SW 1271 (cell line): ENCODE measurements at places on chromosomes 1 and 21.

- DNase-seq: no peak
These were observed 122.2 kb upstream of the TMEM51 start for GRCh38 chr1:15031251-15031933.

GRCh38 chr21:38175306-38175705, 81.5 kb upstream of the KCNJ15 start:
- no peak for DNase-seq

DNA sequence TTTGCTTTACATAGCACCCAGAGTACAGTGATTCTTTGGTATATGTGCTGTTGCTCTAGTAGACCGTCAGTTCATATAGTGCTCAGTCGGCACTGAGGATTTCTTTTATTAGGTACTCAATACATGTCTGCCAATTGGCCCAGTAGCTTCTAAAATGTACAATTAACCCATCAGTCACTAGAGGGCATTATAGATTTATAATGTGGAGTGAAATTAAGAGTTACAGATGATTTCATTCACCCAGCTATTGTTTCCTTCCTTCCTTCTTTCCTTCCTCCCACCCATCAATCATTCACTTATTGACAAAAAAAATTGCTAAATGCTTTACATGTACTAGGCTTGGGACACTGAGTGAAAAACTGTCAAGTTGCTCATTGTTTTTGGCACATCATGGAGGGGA, 263.6 kb upstream of the USP24 start:
- DNase-seq: peak; percentile 13

DNA sequence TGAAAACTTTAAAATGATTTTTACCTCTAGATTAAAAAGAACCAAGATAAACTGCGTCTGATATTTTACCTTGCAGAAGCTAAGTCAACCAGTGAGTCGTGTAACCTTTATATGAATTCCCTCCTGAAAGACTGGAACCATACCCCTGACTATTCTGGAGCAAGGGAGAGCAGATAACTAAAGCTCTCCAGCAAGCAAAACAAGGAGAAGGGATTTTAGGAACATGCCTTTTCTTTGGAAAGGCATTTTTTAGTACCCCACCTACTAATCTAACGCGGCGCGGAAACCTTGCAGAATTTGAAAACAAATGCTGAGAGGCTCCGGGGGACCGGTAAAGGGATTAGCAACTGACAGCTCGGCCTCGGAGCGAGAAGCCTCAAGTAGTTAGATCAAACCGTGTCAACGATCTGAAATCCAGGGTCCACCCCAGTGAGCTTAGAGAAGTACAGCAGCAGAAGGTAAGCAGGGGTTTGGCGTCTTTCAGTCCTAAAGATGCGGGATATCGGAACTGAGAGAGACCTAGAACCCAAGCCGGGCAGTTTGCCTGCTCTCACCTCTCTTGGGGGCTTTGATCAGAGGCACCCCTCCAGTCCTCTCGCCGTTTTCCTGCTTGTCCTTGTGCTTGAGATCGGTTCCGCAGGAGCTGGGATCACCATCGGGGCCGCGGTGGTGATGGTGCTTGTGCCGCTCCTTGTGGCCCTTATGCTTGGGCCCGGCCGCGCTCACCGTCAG, 954 bp downstream of the RSBN1 start:
- DNase-seq: peak; percentile 72

DNA sequence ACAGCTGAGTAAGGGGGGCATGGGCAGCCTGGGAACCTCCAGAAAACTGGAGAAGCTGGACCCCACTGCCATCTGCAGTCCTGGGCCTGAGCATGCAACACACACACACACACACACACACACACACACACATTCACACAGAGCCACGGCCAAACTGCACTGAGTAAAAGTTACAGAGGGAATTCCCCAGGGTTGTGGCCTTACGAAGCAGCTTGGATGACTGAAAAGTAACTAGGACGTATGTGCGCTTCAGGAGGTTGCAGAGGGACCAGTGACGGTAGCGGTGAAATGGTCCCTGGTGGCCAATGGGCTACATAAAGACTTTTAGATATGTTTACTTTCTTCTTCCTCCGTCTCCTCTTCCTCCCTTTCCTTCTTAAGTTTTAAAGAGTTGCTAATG, 232.5 kb upstream of the TMEM51 start:
- DNase-seq: no peak
